Inflammatory macrophage (primary cell): ENCODE measurements at places on chromosomes 5 and 9.
A peak's percentile ranks its signal among the peaks of the same experiment; 100 is the strongest.

DNA sequence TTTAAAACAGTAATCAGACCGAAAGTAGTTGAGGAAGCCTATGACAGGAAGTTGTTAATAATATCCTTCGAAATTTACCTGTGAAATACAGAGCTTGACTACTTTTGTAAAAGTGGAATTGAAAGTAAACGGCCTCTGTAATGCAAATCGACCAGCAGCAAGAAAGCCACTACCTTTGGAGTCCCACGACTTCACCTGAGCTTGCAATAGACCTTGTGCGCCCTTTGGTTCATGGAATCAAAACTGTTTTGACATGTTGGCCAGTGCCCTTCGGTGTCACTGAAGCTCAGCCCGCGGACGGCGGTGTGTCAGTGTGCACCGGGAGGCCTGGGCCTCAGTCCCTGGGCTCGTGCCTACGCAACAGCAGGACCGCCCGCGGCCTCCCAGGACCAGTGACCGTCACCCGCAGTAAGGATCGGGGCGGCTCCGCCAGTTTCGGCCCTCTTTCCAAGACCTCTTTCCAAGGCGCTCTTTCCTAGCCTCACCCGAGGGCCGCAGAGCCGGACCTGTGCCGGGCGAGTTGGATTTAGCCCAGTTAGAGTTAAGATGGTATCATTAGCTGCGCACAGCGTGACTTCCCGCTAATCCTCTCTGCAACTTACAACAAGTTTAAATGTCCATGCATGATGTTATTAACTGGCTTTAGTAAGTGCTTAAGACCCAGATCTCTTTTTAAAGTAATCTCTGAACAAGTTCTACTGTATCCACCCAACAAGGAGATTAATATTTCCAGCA is 223.3 kb downstream of the MEF2C start:
- DNase-seq, result no peak

DNA sequence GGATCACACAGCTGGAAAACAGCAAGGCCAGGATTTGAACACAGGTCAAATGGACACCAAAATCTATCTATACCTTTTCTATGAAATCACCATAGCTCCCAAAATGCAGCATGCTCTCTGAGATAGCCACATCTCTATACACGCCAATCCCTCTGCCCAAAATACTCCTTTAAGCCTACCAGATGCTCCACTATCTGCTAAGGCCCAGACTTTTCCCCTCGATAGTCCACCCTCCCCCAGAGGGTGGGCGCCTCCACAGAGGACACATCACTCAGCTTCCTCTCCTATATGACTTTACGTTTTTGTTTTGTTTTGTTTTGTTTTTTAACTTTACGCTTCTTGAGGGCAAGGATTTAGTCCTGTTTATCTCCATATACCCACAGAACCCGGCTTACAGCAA is 46.8 kb downstream of the MTMR12 start:
- DNase-seq, result no peak

GRCh38 chr9:123996731-123997421 is 14.7 kb upstream of the LHX2 start:
- DNase-seq, result peak; percentile 82

DNA sequence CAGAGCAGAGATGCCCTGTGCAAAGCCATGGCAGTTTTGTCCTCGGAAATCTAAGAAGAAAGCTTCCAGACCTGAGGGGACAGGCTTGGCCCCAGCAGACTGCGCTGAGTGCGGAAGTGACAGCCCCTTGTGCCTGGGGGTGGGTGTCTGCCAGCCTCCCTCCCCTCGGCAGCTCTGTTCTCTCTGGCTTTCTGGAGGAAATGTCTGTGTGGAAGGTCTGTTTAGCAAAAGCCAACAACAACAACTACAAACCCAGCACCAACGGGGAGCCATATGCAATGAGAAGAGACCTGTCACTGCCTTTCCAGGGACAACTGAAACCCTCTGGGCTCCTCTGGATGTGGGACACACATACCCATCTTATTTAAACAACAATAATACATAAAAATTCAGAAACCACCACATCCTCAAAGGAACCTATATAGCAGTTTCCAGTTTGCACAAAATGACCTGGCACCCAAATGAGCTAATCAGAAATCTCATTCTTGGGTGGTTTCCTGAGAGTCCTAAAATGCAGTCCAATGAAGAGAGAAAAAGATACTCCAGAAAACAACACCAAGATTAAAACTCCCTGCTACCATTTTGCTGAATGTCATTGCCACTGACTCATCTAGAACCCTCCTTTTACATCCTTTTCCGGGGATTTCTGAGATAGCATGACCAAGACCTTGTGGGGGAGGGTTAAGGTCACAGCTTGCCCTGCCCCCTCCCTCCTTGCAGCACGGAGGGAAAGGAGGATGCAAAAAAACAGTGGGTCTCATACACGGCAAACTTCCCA is 97.7 kb downstream of the AK8 start:
- DNase-seq, result no peak
